Activated CD4-positive, alpha-beta T cell treated with anti-CD3 and anti-CD28 coated beads for 24 hours (primary cell): ENCODE measurements at places on chromosomes 4 and X.

- DNase-seq = no peak
These were observed 14.1 kb downstream of the RPGR start for GRCh38 chrX:38313190-38313589.

GRCh38 chrX:128929271-128930057 is 593.8 kb downstream of the SMARCA1 start:
- no peak for DNase-seq

DNA sequence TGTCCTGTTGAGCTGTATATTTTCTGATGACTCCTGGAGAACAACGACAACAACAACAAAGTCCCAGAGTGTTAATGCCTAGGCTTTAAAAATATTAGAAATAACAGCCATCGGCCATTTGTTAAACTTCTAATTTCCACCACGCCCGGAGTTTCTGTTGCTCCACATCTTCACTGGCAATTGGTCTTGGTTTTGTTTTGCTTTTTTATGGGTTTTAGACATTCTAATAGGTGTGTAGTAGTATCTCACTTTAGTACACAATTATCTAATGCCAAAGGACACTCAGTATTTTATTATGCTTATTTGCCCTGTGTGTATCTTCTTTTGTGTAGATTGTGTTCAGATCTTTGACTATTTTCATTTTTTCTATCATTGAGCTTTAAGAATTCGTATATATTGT is 5.0 kb downstream of the MAGEA12 start:
- DNase-seq = no peak

- no peak for DNase-seq
These were observed 89.2 kb downstream of the DACH2 start for GRCh38 chrX:86237482-86237881.

- no peak for DNase-seq
These were observed 101.0 kb downstream of the HMX1 start for GRCh38 chr4:8770518-8771257.

DNA sequence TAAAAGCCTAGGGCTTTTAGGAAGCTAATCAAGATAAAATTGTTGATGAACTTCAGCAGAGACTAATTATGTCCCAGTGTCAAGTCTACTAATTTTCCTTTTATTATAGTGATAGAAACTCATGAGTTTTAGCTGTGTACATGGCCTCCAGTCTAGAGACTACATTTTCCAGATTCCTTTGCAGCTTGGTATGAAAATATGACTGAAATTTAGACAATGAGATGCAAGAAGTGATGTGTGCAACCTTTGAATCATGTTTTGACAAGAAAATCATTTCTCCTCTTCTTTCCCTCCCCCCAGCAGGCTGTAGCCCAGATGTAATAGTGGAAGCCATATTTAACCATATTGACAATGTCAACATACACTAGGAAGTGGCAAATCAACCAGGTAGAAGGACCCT is 30.3 kb upstream of the IL13RA2 start:
- no peak for DNase-seq

- DNase-seq = no peak
These were observed 34.0 kb downstream of the VCX start for GRCh38 chrX:7876957-7877356.

DNA sequence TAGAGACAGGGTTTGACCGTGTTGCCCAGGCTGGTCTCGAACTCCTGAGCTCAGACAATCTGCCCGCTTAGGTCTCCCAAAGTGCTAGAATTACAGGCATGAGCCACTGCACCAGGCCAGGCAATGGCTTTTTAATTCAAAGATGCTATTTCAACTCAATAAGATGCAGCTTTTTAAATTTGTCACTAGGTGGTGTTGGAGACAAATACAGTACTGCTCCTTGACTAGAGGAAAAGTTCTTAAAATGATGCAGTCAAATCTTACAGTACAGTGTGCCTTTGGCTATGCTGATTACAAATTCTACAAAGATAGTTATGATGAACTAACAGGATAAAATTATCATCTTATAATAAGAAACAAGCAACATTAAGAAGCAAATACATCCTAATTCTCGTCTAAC is 441.1 kb downstream of the KCNIP4 start:
- no peak for DNase-seq

GRCh38 chr4:156981262-156981769 is 9.7 kb upstream of the PDGFC start:
- DNase-seq = no peak
